Dermis blood vessel endothelial cell (primary cell): ENCODE measurements at places on chromosomes 11 and 22. TPM values are rescaled to one million over a fixed set of nuclear protein-coding genes. Genes with fewer than 3 reads are reported as not detected.
A peak's percentile ranks its signal among the peaks of the same experiment; 100 is the strongest.

Gene UBQLN3
- not detected in 2 replicates for total RNA-seq

Gene SYNGR1
- 0.98 and 1.0 TPM in 2 replicates for total RNA-seq

Gene IGSF9B
- 0.05 and 0.17 TPM in 2 replicates for total RNA-seq

Gene THAP7
- total RNA-seq = 13.8 and 18.1 TPM in 2 replicates

Gene YAP1
- 84.2 and 85.0 TPM in 2 replicates for total RNA-seq

Gene NPTXR
- 0.34 and 0.84 TPM in 2 replicates for total RNA-seq

Gene DGCR8
- 30.2 and 30.3 TPM in 2 replicates for total RNA-seq

Gene PLEKHA7
- 4.3 and 6.4 TPM in 2 replicates for total RNA-seq

Gene DNAJB13
- not detected in 2 replicates for total RNA-seq

Gene KDM4D
- 0.17 and 0.65 TPM in 2 replicates for total RNA-seq

Gene ZFPL1
- 26.2 and 30.2 TPM in 2 replicates for total RNA-seq

Gene ALX4
- not detected in 2 replicates for total RNA-seq

DNA sequence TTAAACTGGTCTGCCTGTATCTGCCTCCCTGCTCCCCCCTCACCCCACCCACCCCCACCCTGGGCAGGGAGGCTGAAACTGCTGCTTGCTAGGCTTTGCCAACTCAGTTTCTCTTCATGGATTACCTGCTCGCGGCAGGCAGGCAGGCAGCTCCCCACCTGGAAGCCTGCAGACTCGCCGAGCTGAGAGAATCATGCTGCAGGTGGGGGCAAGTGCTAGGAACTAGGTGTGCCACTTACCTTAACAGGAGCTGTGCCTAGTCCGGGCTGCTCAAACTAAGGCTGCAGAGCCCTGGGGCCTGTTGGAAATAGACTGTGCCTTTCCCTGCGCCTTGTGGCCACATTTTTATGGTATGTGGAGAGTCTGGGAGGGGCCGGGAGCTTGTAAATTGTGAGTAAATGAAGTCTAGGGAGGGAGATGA is 30.3 kb downstream of the MARK2 start:
- no peak for DNase-seq

GRCh38 chr22:38570779-38571364 is 889 bp upstream of the DMC1 start:
- DNase-seq = peak; percentile 30

DNA sequence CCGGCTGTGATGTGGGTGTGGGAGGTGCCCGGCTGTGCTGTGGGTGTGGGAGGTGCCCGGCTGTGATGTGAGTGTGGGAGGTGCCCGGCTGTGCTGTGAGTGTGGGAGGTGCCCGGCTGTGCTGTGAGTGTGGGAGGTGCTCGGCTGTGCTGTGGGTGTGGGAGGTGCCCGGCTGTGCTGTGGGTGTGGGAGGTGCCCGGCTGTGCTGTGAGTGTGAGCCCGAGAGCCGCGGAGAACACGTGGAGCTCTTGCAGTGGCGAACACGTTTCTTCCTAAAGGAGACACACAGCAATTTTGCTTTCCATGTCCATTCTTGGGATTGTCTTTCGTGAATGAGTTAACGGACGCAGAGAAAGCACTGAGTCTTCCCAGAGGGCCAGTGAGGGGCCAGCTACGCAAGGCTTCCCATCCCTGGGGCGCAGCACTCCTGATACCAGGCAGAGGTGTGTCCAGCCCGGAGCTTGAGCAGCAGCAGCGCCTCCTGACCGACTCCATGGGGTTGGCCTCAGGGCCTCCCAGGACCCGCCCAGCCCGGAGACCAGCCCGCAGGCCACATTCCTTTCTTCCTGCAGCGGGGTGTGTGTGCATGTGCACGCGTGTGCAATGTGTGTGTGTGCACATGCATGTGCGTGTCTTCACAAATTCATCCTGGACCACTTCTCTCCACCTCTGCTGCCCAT is 245.0 kb upstream of the B3GAT1 start:
- DNase-seq = no peak

DNA sequence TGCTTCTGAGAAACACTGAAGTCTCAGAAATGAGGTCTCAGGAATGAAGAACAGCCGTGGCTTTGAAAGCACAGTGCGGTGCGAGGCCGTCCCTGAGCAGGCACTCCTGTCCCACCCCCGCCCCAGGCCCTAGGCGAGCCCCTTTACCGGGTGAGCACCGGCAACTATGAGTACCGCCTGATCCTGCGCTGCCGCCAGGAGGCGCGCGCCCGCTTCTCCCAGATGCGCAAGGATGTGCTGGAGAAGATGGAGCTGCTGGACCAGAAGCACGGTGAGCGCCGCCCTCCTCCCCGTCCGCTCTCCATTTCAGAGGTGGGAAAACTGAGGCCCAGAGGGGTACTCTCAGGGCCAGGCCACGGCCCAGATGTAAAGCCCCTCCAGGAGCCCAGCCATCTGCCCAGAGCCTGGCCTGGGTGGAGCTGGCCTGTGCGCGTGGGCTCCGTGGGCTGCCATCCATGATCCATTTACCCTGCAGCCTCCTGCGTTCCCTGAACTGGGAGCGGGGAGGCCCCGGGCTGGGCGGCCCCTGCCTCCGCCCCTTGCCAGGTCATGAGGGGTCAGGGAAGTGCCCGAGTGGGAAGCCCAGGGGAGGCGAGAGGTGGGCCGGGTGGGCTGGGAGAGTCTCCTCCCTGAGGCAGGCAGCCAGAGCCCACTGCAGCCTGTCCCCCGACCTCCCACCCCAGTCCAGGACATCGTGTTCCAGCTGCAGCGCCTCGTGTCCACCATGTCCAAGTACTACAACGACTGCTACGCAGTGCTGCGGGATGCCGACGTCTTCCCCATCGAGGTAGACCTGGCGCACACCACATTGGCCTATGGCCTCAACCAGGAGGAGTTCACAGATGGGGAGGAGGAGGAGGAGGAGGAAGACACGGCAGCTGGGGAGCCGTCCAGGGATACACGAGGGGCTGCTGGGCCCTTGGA is 9.5 kb downstream of the SLC16A8 start:
- DNase-seq = peak; percentile 61

GRCh38 chr11:120536797-120537169 is 25.2 kb downstream of the GRIK4 start:
- no peak for DNase-seq

- no peak for DNase-seq
Measured at GRCh38 chr11:117563556-117563955, 233.5 kb downstream of the DSCAML1 start.

- peak; percentile 80 for DNase-seq
Measured at GRCh38 chr11:3091846-3092602, 34.8 kb upstream of the CARS1 start.

GRCh38 chr11:117058761-117059261 is 39.4 kb downstream of the SIK3 start:
- DNase-seq = peak; percentile 79

DNA sequence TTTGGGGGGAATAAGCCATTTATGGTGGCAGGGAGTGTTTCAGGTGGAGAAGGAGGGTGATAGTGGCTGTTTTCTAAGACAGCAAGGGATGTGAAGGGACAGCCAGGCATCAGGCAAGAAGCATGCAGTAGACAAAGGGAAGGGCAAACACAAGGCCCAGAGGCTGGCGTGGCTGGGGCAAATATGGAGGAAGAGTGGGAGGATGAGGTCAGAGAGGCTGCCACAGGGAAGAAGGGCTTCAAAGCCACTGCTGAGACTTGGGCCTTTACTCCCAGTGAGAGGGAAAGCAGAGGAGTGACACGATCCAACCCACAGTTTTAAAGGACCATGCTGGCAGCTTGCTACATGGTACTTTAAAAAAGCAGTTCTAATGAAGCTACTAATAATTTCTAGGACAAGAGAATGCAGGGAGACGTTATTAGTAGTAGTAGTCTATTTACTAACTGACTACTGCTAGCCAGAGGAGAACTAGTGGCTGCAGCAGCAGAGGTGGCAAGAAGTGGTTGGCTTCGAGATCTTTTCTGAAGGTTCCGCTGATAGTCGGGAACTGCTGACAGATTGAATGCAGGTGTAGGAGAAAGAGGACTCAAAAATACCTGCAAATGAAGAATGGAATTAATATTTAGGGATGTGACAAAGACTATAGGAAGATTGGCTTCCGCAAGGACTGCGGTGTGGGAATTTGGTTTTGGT is 13.7 kb downstream of the KMT5B start:
- no peak for DNase-seq

- no peak for DNase-seq
Measured at GRCh38 chr11:117026593-117027330, 71.5 kb downstream of the SIK3 start.

GRCh38 chr11:100397401-100397800 is 289.7 kb upstream of the ARHGAP42 start:
- DNase-seq = no peak

DNA sequence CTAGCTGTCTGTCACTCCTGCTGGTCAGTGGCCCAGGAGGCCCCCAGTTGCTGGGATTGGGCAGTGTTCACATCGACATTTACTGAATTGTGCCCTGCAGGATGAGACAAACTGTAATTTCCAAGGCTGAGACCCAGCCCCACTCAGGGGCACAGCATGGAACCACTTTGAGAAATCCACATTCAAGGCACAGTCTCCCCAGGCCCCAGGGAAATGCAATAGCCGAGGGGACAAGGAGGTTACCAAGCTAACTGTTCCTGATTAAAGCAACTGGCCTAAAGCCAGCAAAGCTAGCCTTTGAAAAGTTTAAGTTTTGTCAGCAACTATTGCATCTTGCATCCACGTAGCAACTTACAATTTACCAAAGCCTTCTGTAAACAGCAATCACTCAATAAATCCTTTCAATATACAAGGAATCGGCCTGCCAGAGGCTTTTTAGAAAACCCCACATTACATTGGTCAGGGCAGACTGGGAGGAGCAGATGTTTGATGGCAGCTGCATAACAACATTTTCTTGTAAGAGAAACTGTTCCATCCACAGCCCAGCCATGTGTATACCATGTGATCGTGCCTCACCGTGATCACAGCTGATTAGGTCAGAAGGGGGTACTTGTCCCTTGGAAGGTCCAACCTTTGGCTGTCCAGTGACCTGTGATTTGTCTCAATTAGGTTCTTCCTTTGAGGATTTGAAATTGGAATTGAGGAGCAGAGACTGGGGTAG is 103.9 kb downstream of the TENM4 start:
- no peak for DNase-seq

GRCh38 chr11:128786507-128786906 is 80.6 kb downstream of the KCNJ1 start:
- no peak for DNase-seq

DNA sequence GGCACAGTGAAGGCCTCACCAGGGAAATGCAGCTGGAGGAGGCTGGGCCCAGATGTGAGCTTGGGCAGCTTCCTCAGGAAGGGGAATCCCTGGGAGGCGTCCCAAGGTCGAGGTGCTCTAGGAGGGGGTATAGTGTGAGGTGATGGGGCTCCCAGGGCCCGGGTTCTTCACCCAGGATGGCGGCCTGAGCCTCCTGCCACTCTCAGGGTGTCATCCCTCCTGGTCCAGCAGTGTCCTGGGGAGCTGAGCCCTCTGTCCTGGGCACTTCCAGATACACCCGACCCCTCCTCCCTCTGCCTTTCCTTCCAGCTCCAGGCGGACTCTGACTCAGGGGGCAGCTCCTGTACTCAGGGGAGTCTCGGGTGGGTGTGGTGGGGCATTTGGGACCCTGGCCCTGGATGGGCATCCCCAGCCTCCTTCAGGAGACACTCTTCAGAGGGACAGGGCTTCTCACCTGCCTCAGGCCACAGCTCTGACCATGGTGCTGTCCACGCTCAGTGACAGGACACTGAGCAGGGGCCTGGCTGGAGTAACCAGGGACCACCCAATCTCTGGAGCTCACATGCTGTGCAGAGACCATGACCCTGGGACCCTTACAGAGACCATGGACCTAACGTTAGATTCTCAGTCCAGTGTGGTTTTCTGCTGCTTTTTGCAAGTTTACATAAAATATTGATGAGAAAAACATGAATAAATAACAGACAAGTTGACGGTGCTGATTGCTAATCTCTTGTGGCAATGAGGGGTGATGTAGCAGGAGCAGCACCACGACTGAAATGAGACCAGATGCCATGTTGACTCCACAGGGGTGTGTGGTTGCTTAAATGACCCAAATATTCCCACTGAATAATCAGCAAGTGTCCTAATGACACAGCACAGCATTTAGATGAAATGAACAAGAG is 101.9 kb downstream of the GGTLC2 start:
- DNase-seq = no peak

DNA sequence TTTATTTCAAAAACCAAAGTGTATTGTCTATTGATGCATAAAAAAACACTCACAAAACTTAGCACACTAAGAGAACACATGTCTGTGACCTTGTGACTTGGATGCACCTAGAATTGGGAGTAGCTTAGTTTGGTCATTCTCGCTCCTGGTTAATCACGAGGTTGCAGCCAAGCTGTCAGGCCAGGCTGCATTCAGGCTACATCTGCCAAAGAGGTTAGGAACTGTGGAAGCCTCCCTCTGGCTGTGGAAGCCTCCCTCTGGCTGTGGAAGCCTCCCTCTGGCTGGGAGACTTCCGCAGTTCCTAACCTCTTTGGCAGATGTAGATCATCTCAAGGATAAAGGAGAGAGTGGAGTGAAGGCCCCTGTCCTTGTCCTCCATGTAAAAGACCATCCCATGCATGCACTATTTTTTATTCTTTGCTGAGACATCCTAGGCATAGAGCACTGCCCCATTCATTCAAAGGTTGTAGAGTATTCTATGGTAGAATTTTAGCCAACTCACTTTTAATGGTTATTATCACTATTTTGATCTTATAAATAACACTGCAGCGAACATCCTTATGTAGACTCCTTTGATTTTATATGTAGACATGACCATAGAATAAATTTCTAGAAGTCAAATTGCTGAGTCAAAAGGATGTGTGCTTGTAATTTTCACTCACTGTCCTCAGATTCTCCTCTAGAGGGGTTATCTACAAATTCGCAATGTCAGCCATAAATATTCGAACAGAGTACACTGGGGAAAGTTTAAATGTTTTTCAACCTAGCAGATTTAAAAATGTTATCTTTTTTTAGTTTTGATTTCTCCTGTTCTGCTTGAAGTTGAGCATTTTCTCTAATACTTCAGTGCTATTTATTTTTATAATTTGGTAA is 63.0 kb upstream of the IGLL5 start:
- no peak for DNase-seq

- peak; percentile 65 for DNase-seq
Measured at GRCh38 chr11:118434553-118435289, 1.6 kb upstream of the KMT2A start.

GRCh38 chr11:15379483-15379882 is 264.8 kb downstream of the INSC start:
- no peak for DNase-seq

DNA sequence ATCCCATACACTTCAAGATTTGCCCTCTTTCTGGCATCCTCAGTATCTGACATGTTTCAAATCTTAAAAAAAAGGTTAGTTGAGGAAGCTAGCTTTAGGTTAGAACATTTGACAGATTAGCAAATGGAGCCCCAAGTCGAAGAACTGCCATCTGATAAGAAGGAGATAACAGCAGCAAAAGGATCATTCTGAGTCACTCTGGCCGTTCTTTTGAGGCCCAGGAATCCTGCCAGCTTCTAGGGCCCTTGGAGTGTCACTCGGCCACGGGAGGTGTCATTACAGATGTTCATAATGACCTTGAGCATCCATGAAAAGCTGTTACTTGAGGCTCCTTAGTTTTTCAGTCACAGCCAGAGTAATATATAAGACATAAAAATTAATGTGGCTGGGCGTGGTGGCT is 132.1 kb upstream of the RASSF10 start:
- DNase-seq = no peak

GRCh38 chr11:41289408-41289807 is 170.0 kb downstream of the LRRC4C start:
- no peak for DNase-seq

- no peak for DNase-seq
Measured at GRCh38 chr22:32336121-32336603, 21.5 kb upstream of the RFPL3 start.

- DNase-seq = no peak
Measured at GRCh38 chr11:112718483-112718882, 242.7 kb upstream of the NCAM1 start.

GRCh38 chr11:119585043-119585781 is 143.8 kb downstream of the NECTIN1 start:
- DNase-seq = peak; percentile 17

GRCh38 chr11:346529-346928 is 22.8 kb upstream of the B4GALNT4 start:
- no peak for DNase-seq
